CD8-positive, alpha-beta memory T cell (primary cell): ENCODE measurements at places on chromosomes 6 and 20.
A peak's percentile ranks its signal among the peaks of the same experiment; 100 is the strongest.

DNA sequence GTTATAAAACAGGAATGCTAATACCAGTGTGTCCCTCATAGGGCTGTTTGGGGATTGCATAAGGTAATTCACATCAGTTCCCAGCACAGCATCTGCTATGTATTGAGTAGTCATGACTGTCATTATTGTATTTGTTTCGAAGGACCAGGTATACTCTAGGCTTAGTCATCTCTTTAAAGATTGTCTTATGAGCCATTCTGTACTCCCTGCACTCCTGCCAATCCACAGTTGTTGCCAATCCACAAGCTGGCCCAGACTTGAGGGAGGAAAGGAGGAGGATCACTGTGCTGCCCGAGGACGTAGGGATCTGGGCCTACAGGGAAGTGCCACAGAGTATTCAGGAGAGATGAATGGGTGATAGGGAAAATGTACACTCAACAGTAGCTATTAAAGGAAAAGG lies 113.0 kb upstream of the TIAM2 start:
- DNase-seq = no peak

- no peak for DNase-seq
Observed at GRCh38 chr6:114096561-114097172, 125.7 kb upstream of the HDAC2 start.

- no peak for DNase-seq
Observed at GRCh38 chr20:48630342-48631075, 197.3 kb downstream of the PREX1 start.

DNA sequence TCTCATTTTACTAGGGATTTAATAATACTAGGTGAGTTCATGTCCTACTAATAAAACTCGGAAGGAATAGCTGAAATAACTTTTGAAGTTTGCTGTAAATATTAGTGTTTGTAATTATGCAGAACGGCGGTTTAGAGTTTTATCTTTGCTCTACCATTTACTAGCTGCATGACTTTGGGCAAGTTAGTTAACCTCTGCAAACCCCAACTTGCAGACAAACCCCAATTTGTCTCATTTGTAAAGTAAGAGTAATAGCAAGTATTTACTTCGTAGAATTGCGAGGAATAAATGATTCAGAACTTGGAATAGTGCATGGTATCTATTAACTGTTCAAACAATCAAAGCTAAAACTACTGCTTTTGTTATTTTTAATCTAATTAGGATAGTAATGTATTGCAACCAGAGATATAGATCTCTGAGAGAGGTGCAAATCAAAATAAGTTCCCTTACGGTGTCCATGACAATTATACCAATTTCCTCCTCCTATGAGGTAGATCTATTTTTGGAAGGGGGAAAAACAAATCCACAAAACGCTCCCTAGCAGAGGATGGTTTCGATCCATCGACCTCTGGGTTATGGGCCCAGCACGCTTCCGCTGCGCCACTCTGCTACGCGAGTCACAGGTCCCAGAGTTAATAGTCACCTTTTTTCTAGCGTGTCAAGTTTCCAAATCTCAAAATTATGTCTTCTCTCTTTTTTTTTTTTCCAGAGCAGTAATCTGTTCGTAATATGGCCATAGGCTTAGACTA lies 35.1 kb upstream of the BTN3A2 start:
- peak; percentile 28 for DNase-seq

DNA sequence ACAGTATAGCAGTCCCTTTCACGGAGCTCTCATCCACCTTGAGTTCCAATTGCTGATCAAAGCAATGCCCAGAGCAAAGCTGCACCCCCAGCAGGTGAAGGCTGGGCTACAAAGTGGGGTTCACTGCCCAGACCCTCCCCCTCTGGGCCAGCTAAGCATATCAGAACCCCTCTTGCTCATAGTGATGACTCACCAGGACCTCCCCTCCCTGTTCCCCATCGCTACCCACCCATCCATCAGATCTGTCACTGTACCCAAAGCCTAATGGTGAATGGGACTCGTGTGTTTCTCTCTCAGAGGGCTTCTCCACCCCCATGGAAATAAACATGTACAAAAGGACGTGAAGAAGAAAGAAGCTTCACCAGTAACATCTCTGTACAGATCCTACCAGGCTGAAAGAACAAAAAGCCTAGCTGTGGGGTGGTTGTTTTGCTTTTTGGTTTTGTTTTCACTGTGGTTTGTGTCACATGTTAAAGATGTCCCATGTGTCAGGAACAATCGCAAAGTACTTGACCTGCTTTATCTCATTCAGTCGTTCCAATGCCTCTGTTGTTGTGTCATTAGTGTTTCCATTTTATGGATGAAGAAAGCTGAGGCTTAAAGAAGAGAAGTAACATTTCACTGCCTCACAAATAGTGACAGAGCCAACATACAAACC lies 518.5 kb downstream of the CD83 start:
- DNase-seq = no peak

DNA sequence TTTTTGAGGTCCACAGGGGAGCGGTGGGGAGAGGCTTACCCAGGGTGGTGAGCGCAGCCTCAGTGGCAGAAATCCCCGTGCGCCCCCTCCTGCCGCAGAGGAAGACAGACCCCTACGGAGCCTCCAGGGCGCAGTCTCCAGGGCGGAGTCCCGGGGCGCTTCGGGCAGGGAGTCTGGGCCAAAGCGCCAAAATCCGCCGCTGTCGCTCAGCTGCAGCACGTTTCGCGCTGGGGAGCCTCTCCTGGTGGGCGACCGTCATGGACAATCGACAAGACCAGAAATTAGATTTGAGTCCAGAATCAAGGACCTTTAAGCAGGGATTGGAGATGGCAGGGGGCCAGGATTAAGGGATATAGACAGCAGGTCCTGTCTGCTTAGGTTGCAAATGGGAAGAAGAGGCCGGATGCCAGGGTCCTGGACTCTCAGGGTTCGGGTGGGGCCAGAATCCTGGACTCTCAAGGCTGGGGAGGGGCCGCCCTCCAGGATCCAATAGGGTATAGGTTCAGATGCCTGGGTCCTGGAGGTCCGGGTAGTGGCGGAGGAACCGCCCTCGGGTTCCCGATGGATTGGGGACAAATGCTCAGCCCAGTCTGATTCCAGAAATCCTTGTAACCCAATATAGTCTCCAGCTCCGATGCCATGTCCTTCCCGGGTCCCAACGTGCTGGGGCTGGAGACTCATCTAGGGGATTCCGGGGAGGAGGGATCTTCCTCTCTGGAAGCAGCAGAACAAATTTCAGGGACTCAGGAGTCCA lies 7.9 kb upstream of the HLA-E start:
- no peak for DNase-seq

- DNase-seq = no peak
Observed at GRCh38 chr6:106064142-106064541, 22.0 kb upstream of the PRDM1 start.

DNA sequence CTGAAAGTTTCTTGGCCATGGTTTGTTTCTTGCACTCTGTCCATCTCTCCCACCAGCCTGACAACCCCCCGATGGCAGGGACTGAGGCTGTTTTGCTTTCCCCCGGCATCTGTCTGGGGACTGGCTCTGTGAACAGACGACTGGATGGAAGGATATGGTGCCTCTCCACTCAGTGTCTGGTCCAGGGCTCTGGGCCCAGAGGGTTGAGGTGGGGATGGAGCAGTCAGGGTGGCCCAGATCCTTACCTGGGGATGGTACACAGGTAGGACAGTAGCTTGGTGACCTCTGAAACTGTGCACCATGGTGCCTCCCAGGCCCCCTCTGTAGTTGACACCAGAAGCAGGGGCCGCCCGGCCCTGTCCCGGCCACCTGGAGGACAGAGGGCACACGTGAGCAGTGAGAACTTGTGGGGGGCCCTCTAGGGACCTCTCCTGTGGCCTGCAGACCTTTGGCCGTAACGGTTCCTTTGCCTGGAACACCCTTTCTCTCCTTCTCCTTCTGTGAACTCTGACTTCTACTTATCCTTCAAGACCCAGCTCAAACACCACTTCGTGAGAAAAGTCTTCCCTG lies 29.5 kb downstream of the KIAA1755 start:
- DNase-seq = no peak

GRCh38 chr6:71011871-71012371 lies 55.1 kb upstream of the B3GAT2 start:
- DNase-seq = no peak

DNA sequence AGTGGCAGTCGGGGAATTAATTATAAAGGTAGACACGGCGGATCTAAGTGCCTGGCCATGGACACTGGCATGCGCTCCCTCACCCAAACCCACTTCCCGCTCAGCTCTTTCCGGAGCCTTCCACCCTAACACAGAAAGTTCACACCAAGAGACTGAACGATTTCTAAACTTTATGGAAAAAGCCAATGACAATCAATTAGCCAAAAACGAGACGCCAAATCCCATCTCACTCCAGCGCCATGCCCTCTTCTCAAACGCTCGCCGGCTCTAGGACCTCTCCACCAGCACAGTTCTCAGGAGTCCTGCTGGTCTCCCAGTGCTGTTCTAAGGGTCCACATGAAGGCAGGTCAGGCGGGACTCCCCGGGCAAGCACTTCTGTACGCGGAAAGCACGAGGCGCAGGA lies 641 bp downstream of the SF3B5 start:
- DNase-seq = no peak

DNA sequence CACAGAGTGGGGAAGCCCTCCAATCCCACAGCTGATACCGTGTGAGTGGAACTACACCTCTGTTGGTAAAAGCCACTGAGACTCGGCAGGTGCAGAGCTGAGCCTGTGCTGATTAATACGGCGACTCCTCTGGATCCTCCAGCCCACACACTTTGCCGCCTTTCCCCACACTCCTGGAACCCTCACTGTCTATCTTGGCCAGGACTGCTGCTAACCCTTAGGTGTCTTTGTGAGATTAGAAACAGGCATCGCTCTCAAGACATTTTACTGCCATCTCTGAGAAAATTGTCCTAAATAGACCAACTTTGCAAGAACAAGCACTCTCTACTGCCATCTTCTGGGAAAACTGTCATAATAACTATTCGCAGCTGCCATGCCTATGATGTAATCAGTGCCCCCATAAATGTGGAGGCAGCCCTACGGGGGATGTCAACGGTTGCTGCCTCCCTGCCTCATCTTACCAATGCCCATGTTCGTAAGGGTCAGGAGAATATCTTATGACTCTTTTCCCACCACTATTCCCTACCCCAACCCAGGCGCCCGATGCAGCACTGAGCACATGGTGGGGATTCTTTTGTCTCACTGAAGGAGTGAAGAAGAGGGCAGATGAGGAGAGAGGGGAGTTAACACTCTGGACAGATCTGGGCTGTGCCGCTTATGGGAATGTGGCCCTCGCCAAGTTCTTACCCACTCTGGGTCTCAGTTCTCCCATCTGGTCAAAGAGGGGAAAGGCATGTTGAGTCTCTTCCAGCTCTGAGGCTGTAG lies 26.1 kb upstream of the KCNB1 start:
- DNase-seq = no peak

- DNase-seq = no peak
Observed at GRCh38 chr6:143232849-143233248, 172.2 kb downstream of the AIG1 start.

DNA sequence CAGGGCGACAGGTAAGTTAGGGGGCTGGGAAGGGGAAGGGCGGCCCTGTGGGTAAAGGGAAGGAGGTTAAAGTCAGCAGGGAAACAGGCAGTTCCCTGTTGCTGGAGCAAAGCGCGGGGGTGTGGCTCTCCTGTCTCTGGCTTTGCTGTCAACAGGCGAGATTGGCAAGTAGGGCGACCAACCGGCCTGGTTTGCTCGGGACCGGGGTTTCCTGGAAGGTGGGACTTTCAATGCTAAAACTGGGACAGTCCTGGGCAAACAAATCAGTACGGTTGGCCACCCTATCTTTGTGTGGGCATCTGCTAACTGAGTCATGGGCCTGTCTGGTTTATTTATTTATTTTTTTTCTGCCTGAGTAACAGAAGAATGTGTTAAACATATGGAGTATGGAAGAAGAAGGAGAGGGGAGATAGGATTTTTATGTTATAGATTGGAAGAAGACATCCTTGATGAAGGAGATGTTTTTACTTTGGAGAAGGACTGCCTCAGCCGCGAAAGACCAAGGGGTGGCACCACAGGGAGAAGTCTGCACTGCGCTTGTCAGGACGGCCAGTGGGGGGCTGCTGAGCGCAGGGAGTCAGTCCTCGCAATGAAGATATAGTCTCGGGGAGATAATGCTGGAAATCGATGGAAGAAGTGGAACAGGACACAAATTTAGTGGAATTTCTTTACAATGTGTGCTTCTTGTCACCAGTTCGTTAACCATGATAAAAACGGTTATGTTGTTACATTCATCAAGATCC lies 43.4 kb upstream of the ESR1 start:
- DNase-seq = no peak

DNA sequence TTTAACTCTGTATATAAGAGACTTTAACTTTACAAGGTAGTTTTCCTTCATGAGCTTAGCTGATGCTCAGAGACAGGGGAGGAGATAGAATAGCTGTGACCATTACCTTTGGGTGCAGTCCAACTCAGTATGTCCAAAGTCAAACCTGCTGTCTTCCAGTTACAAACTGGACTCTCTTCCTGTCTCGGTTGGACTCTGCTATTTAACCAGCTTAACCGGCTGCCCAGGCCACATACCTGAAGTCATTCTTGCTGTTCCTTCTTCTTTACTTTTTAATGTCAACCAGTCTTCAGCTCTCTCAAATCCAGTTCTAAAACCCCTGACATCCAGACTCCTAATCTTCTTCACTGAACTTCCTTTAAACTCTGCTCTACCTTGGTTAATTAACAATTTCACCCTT lies 138.3 kb upstream of the TSHZ2 start:
- DNase-seq = no peak

DNA sequence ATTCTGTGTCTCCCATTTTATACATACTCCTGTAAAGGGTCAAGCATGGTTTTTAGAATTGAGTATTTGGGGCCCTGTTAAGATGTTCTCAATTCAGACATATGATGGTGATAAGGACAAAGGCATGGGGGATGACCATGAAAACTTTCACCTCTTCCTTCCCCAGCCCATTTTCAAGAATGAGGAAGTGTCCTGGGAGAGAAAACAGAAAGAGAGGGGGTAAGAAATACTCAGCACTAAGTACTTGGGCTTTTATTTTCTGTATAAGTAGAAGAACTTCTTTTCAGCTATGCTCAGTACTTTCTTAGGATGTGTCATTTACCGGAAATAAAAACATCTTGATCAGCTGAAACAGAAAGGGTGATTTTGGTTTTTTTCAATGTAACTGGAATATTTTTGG lies 10.9 kb upstream of the MBOAT1 start:
- DNase-seq = no peak

DNA sequence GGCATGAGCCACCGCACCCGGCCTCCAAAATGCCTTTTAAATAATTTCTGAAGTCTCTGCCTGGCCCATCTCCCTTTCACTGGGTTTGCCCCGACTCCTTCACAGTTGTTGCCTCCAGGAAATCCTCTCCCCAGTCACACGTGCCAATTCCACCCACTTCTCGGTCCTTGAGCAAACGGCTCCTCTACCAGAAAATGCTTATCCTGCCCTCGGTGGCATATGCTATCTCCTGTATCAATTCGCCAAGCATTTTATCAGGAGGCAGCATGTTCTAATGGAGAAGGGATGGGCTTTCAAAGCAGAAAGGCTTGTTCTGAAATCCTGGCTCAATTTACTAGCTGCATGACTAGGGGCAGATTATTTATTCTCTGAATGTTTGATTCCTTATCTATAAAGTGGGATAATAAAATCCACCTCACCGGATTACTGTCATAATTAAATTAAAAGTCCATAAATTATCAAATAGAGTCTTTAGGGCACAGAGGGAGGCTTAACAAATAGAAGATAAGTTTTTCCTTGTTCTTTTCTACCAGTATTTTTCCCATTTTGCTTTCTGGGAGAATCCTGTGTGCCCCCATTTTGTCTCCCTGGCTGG lies 66.3 kb downstream of the PPP1R3G start:
- no peak for DNase-seq
